ENCODE measurements at places on chromosomes 12 and 14.

GRCh38 chr12:106273491-106273890 lies 25.7 kb upstream of the CKAP4 start:
- DNase-seq = no peak

- DNase-seq = no peak
These were observed 1.9 kb downstream of the ATXN2 start for GRCh38 chr12:111596985-111597830.

GRCh38 chr14:34009956-34010355 lies 59.1 kb upstream of the EGLN3 start:
- no peak for DNase-seq

- DNase-seq = no peak
These were observed 296.2 kb upstream of the PPFIA2 start for GRCh38 chr12:82055391-82055790.

DNA sequence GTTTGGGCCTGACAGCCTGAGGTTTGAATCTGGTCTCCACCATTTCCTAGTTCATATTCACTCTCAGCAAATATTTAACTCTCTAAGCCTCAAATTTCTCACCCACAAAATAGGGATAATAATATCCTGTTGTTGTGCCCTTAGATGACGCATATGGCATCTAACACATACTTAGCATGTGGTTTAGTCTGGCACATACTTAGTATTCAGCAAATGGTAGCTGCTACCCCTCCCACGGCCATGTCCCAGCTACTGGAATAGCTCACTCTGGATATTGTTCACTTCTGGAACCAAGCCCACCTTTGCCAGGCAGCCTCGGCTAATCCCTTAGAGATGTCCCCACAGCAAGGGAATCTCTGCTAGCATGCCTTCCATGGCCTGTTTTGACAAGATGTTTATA lies 53.3 kb downstream of the BICD1 start:
- no peak for DNase-seq

GRCh38 chr12:14910090-14910915 lies 24.6 kb upstream of the MGP start:
- peak; percentile 1 for DNase-seq

DNA sequence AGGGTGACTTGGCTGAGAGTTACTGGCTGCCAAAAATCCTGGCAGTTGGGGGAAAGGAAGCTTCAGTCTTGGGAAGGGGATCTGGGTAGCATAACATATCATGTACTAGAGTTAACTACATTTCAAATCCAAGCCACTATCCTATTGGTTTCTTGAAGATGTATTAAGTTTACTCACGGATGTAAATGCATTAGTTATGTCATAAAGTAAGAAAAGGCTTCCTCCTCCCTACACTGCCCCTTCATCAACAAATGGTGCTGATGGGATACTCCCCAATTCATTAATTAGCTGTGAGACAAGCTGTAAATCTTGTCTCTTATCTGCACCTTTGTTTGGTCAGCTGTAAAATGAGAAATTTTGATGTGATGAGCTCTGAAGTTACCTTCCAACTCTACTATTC lies 150.1 kb upstream of the SOX5 start:
- no peak for DNase-seq

- no peak for DNase-seq
These were observed 83.6 kb upstream of the ARHGAP5 start for GRCh38 chr14:31993521-31993951.

GRCh38 chr14:96631621-96632362 lies 129.6 kb downstream of the PAPOLA start:
- no peak for DNase-seq

GRCh38 chr14:104723651-104724406 lies at the start of gene ADSS1:
Gene ADSS1, plus strand, starts transcription at chr14:104724229. Its CDS starts 42 bp downstream, at chr14:104724271.
- peak; percentile 45 for DNase-seq

DNA sequence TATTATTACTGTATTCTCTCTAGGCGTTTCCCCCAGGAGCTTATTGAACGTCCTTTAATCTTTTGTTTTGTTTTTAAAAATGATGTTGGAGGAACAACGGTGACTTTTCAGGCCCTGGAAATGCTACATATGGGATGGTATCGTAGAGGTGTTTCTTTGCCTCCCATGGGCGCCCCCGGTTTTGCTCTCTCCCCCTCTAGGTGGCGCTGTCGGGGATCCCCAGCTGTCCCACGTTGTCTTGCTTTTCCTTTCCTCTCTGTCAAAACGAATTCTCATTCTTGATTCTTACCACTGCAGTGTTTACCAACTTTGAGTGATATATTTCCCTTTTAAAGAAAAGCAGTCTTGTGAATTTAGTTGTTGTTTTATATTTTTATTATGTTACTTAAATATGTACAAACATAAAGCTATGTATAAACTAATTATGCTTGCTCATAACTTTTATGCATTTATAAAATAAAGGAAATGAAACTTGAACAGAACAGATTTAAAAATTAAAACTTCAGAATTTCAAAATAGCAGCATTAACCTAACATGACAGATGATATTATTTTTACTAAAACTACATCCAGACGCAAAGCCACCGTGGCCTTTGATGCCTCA lies 171.9 kb downstream of the RGS6 start:
- DNase-seq = peak; percentile 16

GRCh38 chr12:52164624-52165023 lies 27.2 kb downstream of the KRT80 start:
- no peak for DNase-seq

DNA sequence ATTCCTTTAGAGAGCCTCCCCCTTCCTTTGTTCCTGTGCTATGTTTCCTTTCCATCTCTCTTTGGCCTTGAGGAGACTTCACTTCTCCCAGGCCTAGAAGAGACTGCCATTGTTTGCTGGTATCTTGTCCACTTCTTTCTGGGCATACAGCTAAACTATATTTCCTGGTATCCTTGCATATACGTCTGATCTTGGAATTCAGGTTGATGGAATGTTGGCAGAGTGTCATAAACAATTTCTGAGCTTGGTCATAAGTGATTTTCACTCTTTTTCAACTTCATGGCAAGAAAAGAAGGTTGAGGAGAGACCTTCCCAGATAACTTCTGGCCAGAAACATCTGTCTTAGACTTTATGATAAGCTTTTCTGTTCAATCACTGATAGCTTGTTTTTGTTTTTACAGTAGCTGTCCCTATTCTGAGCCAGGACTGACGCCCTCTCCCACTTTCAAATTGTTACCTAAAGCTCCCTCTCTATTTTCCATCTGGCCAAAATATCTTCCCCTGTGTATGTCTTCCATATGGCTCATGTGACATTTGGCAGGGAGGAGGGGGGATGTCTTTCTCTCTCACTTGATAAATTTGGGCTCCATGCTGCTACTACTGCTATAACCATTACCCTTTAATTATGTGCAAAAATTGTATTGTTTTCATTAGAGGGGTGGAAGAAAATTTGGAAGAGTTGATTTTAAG lies 457.0 kb downstream of the ADAMTS20 start:
- no peak for DNase-seq

- DNase-seq = no peak
These were observed 188.3 kb upstream of the BCL2L14 start for GRCh38 chr12:11882301-11883019.

- no peak for DNase-seq
These were observed 22.1 kb upstream of the LGMN start for GRCh38 chr14:92770484-92770883.

- DNase-seq = no peak
These were observed 32.0 kb upstream of the SEL1L start for GRCh38 chr14:81565441-81566290.

GRCh38 chr14:24613747-24614146 lies 4.3 kb upstream of the GZMH start:
- no peak for DNase-seq

DNA sequence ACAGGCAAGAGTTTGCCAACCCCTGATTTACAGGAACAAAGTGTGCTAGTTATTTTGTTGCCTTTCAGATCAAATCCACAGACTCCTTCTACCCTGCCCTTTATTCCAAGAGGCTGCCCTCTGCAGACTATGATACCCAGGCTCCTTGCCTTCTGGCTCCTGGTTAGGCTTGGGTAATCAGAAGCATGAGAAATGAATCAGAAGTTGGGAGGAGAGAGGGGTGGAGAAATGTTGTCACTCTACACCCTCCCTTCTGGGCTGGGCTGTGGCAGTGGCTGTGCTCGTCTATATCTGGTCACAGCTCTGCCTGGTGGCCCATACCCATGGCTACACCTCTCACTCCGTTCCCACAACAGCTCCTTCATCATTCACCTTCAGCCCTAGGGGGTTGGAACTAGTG lies 204.6 kb upstream of the PLXNC1 start:
- no peak for DNase-seq

- DNase-seq = no peak
These were observed 51.9 kb downstream of the BICD1 start for GRCh38 chr12:32158525-32158924.

GRCh38 chr12:124928095-124928911 lies 13.9 kb upstream of the UBC start:
- DNase-seq = no peak

GRCh38 chr12:94525951-94526350 lies 66.3 kb upstream of the CEP83 start:
- DNase-seq = no peak

DNA sequence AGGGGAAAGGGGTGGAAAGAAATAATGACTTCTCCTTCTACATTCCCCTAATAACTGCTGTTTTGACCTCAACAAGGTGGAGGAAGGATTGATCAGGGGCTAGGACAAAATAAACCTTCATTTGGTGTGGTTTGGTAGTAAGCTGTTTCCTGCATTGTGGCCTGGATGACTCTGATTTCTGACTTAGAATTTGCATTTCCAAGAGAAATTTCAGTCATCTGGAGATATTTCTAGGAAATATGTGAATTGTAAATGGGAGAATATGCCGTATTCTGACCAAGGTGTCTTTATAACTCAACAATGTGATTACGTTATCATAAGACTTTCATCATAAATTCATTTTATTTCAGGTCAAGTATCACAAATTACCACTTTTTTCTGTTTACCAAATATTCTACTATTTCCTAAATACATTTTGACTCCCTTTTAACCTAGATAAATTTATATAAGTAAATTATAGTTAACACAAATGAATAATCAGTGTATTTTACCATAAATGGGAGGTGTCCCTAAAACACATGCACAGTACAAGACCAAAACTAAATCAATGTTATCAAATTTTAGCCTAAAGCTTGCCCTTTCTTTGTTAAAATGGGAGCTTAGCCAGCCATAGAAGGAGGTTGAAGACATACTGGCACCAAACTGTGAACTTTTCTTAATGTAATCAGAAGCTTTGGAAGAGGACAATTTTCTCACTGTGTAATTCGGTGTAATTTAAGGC lies 828.8 kb downstream of the TMTC2 start:
- no peak for DNase-seq

DNA sequence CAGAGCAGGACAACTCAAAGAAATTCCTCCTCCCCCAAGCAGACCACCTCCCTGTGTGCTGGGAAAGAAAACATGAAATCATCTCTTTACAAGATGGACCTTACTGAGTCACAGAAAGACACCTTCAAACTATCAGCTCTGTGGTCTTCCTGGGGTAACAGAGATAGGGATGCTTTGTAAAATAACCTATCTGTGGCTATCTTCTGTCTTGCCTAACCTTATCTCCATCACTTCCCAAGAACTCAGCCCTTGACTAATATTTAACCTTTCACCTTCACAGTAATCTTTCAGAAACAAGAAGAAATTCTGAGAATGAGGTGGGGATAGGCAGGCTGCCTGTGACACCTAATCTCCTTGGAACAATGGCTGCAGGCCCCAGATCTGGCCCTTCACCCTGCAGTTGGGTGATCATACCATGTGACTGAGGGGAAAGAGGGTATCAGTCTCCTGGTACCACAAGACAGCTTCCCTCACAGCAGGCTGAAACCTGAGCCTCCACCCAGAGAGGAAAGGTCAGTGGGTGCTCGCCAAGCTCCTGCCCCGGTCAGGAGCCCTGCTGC lies 27.4 kb upstream of the CEBPE start:
- DNase-seq = no peak

DNA sequence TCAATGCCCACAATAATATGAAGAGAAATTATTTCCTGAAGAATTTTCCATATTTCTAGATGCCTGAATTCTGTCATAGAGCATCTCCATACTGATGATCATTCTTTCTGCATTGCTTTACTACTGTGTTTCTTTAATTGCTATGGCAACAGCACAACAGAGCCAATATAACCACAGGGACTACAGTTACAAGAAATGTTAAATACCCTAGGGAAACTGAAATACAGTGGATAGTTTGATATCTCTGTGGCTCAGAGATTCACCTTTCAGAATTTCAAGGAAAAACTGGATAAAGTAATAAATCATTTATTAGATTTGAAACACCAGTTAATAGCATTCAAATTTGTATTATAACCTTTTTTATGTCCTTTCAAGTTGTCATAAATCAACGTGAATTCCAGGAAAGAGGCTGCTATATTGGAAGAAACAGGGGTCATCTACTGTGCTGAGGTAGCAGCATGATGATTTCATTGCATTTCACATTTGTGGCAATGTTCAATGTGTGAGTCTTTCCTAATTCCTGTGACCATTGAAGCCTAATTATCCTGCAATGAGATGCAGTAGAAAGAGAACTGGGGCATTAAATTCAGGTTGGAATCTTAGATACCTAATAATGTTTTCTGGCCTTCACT lies 267.1 kb downstream of the LRFN5 start:
- DNase-seq = no peak

DNA sequence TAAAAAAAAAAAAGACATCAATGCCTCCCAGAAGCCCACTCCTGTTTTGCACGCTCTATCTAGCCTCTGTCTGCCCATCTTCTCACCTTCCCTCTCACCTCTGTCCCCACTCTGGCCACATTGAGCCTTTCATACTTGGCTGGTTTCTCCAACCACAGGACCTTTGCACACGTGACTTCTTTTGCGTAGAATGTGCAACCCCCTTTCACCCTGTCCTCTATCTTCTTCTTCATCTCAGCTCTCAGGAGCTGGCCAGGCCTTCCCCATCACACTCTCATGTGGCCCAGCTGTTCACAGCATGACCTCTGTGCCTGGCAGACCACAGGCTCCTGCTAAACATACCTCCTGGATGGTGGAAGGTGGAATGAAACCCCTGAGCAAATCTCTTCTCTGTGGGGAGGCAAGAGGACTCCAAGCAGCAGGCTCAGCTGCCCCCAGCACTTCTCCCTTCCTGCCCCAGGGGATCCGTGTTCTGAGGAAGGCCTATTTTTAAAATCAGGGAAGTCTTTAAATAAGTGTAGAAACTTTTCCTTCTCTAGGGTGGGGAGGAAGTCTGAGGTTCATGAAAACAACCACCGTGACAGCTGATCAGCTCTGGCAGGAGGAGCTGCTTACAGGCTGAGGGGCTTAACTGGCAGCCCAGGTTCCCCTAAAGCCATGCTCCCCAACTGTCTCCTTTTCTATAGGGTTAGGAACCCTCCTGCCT lies 11.6 kb downstream of the HVCN1 start:
- no peak for DNase-seq

- DNase-seq = no peak
These were observed 26.4 kb upstream of the AEBP2 start for GRCh38 chr12:19412844-19413243.
